OCI-LY7 (cell line): ENCODE measurements at places on chromosomes 1 and 21. TPM values are rescaled to one million over a fixed set of nuclear protein-coding genes. Genes with fewer than 3 reads are reported as not detected.

DNA sequence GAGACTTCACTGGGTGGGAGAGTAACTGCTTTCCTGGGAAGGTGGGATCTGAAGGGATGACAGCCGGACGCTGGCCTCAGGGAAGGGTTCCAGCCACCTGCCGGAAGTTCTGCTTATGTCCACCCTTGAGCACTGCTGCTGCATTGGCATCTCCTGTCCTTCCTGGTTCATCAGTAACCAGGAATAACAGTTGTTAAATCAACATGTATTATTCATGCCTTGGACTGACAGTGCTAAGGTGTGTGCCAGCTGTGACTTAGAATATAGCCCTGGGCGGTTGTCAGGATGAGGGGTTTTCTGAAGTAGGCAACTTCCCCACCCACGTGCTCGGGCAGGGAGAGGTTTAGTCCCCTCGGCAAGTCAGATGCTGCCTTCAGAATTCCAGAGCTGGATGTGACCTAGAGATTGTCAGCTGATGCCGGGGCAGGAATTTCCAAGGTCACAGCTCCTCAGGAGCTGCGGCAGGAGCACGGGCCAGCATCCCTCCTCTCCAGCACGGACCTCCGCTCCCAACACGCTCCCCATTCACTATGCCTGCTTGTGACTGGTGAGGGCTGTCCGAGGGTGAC, 17.9 kb downstream of the CLDN14 start:
- DNase-seq = no peak

Gene SPTA1
- not detected in 2 replicates for total RNA-seq

DNA sequence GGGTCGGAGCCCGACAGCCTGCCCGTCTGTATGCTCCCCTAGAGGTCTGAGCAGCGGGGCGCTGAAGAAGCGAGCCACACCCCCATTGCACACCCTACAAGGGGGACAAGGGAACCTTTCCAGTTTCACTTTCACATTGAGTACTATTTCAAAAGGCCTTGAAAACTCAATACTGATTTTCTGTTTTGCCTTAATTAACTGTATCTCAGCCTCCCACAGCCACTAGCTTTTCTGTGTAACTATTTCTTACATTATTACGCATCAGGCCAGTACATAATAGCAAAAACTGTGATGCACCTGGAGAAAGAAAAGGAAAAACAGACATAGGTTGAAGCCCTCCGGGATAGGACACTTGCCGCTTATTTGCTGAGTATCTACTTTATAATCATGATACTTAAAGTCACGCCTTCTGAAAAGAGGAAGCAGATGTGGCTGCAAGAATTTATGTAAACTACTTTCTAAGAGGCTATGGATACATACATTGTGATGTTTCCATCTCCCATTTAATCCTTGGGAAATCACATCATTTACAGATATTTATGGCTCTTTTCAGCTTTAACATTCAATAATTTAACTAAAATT, 1719.5 kb downstream of the MRPL39 start:
- no peak for DNase-seq

GRCh38 chr1:158117854-158118704, 62.6 kb upstream of the CD1D start:
- peak; percentile 77 for DNase-seq

Gene KDF1
- not detected in 2 replicates for total RNA-seq

GRCh38 chr1:17212487-17213121, 7.7 kb downstream of the PADI1 start:
- DNase-seq = no peak

GRCh38 chr1:236952246-236953003, 51.8 kb downstream of the MT1HL1 start:
- no peak for DNase-seq

DNA sequence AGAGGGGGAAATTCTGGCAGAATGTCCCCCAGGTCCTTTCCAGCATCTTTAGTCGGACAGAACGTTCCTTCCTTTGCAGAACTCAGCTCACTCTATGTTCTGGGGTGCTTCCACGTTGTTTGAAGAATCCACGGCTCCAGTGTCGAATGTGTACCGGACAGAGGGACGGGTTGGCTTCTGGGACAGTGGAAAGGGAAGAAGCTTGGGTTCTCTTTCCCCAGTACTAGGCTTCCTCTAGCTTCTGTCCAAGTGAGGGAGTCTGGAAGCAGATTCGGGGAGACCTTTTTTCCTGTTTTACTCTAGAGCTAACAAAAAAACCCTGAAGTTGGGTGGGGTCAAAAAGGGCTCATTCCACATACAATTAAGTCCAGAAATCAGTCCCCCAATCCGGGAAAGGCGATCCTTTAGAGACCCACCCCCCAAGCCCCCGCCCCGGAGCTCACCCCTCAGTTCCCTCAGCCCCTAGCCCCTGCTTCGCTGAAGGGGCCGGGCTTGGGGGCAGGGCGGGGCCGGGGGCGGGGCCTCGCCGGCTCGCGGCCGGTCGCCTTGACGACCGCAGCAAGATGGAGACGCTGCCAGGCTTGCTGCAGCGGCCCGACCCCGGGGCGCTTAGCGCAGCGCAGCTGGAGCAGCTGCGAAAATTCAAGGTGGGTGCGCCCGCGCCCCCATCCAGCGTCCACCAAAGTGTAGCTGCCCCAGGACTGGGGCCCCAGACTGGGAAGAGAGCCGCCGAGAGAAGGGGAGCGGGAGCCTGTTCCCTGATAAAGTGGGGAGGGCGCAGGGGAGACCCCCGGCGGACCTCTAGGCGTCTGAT, at the start of gene RIIAD1:
Gene RIIAD1 (plus strand): TSS at position 549 of the 814 bp plus-strand sequence. CDS start 15 bp downstream, at position 564.
- peak; percentile 56 for DNase-seq

DNA sequence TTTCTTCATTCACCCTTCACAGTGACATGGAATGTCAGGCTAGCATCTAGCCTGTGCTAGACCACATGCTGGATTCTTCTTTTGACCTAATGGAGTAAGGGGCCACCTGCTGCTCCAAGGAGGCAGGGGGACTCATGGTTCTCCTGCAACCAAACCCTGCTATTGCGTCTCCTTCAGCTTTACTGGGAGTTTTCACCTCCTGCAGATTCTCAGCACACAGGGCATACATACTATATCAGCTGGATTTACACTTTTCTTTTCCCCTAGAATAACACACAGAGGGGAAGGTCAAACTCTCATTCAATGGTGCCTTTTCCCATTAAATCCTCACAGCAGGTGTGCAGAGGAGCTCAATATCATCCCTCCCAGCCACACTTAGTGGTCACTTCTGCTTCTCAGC, 16.6 kb upstream of the AK5 start:
- DNase-seq = no peak

Gene MATN1
- 0.42 TPM in 1 of 2 replicates, not detected in the other for total RNA-seq

Gene KCNN3
- total RNA-seq = 44.5 and 50.8 TPM in 2 replicates

DNA sequence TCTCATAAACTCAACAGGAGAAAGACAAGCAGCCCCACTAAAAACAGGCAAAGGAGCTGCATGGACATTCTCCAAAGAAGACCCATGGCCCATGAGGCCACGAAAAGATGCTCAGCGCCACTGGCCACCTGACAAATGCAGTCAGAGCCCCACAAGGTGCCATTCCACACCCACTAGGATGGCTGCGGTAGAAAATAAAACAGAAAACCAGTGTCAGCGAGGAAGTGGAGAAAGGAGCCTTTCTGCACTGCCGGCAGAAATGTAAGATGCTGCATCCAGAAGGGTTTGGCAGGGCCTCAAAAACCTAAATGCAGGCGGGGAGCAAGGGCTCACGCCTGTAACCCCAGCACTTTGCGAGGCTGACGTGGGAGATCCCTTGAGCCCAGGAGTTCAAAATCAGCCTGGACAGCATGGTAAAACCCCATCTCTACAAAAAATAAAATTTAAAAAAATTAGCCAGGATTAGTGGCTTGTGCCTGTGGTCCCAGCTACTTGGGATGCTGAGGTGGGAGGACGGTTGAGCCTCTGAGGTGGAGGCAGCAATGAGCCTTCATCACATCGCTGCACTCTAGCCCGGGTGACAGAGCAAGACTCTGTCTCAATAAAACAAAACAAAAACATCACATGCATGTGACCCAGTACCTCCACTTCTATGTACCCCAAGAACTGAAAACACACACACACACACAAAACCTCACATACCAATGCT, 4.2 kb downstream of the WNT9A start:
- no peak for DNase-seq

Gene PLPPR4
- not detected in 2 replicates for total RNA-seq

DNA sequence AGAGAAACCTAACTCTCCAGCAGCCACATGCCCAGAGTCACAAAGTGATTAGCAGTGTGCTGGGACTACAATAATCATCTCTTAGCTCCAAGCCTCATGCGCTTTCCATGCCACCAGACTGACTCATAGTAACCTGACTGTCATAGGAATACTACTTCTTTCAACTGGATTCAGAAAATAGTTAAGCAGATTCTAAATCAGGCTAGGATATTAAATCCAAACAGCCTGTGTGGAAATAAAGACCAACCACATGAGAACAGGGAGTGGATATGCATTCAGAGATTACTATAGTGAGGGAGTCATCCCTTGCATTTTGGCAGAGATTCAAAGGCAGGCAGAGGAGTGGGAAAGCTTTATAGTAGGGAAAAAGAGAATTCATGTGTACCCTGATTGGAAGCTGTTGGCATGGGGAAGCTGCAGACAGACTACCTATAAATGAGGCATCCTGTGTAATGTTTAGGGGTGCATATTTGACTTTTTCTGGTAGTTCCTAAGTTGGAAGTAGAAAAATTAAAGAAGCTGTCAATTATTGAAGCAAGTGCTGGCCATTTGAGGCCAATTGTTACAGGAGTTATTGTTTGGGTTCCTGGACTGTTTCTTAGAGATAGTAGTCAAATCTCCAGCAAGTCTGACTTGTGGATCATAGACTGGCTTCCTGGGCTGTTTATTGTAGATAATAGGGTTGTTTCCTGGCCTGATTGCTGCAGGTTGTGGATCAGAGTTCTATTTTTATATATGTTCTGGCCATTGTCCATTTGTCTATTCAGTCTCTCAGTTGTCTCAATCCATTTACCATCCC, 31.7 kb upstream of the DNAH14 start:
- DNase-seq = no peak

Gene LRIG2
- 16.7 and 22.3 TPM in 2 replicates for total RNA-seq

Gene IGSF21
- total RNA-seq = 0.17 TPM in 1 of 2 replicates, not detected in the other

Gene U2AF1
- total RNA-seq = 60.8 and 96.6 TPM in 2 replicates

GRCh38 chr1:204883405-204883804, 12.7 kb downstream of the NFASC start:
- no peak for DNase-seq

Gene NASP
- total RNA-seq = 373 and 394 TPM in 2 replicates

GRCh38 chr1:154584267-154584994, 16.9 kb downstream of the CHRNB2 start:
- DNase-seq = peak; percentile 66

- DNase-seq = no peak
Measured at GRCh38 chr1:91503332-91503900, 2.8 kb downstream of the CDC7 start.

DNA sequence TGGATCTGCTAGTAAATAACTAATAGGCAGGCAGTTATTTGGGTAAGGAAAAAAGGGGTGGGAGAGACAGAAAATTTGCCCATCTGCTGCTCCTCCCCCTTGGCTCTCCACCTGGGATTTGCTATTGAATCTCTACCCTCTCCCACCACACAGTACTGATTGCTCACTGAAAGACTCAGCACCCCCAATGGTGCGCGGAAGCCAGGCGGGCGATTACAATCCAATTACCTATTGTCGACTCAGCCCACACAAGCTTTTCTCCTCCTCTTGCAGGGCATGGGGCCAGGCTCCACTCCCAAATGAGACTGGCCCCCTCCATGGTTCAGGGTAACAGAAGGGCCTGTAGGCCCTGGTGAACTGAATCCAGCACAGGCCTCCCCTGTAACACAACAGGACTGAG, 2.7 kb upstream of the HMGN2 start:
- no peak for DNase-seq

Gene UTP11
- total RNA-seq = 40.1 and 42.1 TPM in 2 replicates

GRCh38 chr1:7379441-7379971, 391.6 kb upstream of the VAMP3 start:
- no peak for DNase-seq

GRCh38 chr1:168848051-168848450, 119.0 kb upstream of the DPT start:
- no peak for DNase-seq

DNA sequence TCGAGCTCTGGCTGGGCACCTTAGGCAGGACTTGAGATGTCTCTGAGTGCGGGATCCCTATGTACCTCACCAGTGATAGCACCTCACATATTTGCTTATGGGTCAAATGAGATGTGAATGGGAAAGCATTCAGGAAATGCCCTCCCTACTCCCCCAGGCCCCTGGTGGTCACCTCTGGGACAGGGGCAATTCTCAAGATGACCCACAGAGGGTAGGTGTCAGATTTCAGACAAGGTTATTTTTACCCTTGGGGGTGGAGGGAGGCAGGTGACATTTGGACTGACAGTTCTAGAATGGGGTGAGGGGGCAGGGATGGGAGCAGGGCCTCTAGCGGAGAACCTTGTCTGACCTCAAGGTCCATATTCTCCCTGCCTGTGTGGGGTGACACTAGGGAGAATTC, 27.1 kb downstream of the ACOT11 start:
- no peak for DNase-seq
